RCC 7860 (cell line): ENCODE measurements at places on chromosomes 3 and 15.

- DNase-seq, result no peak
Measured at GRCh38 chr15:34609102-34610057, 25.9 kb upstream of the GOLGA8B start.

GRCh38 chr15:69782139-69782658 is 315.5 kb downstream of the TLE3 start:
- DNase-seq, result no peak

DNA sequence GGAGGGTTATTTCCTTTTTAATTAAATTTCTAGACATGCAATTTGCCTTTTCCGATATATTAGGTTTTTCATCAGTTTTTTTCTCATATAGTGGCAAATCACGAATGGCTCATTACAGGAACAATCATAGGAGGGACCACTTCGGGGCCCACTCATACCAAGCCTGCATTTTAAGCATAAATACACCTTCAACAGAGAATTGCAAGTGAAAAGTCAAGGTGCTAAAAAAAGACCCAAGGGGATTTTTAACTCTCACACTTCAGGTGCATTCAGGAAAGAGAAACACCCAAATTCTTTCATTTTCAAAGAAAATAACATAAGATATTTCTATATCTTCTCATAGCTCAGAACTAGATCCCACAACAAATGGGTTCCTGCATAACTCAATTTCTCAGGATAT is 979.6 kb upstream of the NR2F2 start:
- DNase-seq, result no peak

- DNase-seq, result no peak
Measured at GRCh38 chr3:170483485-170484262, 65.0 kb downstream of the CLDN11 start.
